ENCODE measurements at places on chromosomes 11 and 22. TPM values are rescaled to one million over a fixed set of nuclear protein-coding genes. Genes with fewer than 3 reads are reported as not detected.

DNA sequence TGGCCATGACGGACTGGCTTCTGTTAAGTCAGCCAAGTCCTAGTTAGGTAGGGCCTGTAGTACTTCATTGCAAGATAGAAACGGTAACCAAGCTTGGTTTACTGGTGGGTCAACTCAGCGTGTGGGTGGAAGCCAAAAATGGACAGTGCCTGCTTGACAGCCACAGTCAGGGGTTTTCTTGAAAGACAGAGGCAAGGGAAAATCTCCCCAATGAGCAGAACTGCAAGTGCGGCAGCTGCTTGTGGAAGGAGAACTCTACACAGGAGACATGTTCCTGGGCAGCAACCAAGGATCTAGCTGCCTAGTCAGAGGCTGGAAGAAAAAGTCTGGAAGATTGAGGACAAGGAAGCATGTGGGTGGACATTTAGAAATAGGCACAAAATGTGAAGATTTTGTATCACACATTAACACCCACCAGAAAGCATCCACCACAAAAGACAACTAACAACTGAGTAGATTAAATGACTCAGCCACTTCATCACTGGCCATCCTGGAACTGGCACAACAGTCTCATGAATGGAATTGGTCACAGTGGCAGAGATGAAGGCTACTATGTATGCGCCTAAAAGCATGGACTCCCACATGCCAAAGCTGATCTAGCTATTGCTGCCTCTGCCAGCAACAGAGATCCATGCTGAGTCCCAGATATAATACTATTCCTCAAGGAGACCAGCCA lies 40.9 kb upstream of the SCUBE2 start:
- no peaks in the 10 kb centered on the region for H3K27me3 ChIP-seq
- H3K4me3 ChIP-seq, result no peak overlapping the region
- DNase-seq, result no peak
- H3K27ac ChIP-seq, result no peak overlapping the region

Gene DRG1
- total RNA-seq, result 87.6 TPM

Gene PITPNM1
- total RNA-seq, result 65.0 TPM

- H3K36me3 ChIP-seq, result no peaks in the 10 kb centered on the region
- H3K27me3 ChIP-seq, result no peaks in the 10 kb centered on the region
- H3K4me3 ChIP-seq, result no peak overlapping the region
- DNase-seq, result no peak
- peak overlapping the region; percentile 63 for H3K27ac ChIP-seq
These were observed 113.6 kb upstream of the SOX6 start for GRCh38 chr11:16469968-16470367.

Gene PNPLA3
- total RNA-seq, result 5.0 TPM

- H3K36me3 ChIP-seq, result no peaks in the 10 kb centered on the region
- no peak overlapping the region for H3K4me3 ChIP-seq
- H3K27ac ChIP-seq, result no peak overlapping the region
- H3K27me3 ChIP-seq, result no peaks in the 10 kb centered on the region
- H3K4me1 ChIP-seq, result no peaks in the 10 kb centered on the region
These were observed 91.3 kb downstream of the CDKN1C start for GRCh38 chr11:2794046-2794967.

DNA sequence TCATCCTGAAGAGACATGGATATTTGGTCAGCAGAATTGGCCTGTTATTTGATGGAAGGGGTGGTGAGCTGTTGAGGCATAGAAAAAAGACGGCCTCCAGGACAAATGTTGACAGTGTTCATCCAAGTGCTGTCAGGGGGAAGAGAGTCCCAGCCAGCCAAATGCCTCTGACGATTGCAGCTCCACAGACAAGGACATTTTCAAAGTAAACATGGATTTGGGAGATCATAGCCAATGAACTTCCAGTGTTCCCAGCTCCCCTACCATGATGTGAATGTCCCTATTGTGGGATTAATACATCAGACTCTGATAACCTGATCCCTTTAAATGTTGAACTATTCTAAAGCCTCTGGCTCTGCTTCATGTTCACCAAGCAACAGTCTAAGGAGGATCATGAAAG lies 31.2 kb upstream of the PSMA1 start:
- H3K27me3 ChIP-seq, result no peaks in the 10 kb centered on the region
- no peak overlapping the region for H3K4me3 ChIP-seq
- H3K27ac ChIP-seq, result no peak overlapping the region

DNA sequence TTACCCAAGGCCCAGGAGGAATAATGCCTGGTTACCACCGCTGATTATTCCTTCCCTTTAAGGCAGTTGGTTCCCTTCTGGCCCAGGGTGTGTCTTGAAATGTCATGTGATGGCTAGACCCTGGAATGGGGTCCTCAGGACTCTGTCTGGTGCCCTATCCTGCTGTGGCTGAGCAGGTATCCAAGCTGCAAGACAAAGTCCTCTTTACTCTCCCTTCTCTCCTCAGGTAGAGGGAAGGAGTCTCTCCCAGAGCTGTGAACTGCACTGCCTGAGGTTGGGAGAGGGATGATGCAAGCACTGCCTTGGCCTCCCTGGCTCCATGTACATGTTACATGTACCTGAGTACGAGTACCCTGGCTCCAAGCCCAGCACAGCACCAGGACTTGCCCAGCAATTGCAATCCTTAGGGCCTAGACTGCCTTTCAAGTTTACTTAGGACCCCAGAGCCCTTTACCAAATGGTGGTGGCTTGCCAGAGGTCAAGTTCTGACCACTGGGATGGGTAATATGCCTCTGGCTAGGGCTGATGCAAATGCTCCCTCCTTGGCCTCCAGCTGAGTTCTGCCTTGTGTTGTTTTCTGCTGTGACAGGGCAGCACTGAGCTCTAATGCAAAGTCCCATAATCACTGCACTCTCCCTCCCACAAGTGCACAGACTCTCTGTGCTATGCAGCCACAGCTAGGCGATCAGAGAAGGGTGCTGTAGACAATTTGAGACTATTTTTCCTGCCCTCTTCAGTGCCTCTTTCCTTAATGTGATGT lies 20.7 kb upstream of the AQP11 start:
- H3K27me3 ChIP-seq, result no peaks in the 10 kb centered on the region
- H3K27ac ChIP-seq, result no peak overlapping the region
- no peaks in the 10 kb centered on the region for H3K36me3 ChIP-seq
- peaks cover 4% of the 10 kb centered on the region for H3K4me1 ChIP-seq
- no peak overlapping the region for H3K4me3 ChIP-seq
- DNase-seq, result no peak

- H3K27ac ChIP-seq, result no peak overlapping the region
- DNase-seq, result no peak
- H3K4me1 ChIP-seq, result no peaks in the 10 kb centered on the region
- H3K36me3 ChIP-seq, result no peaks in the 10 kb centered on the region
- no peaks in the 10 kb centered on the region for H3K27me3 ChIP-seq
These were observed 693.9 kb upstream of the CHORDC1 start for GRCh38 chr11:90916706-90917105.

GRCh38 chr11:84407091-84407490 lies 1120.9 kb upstream of the CCDC90B start:
- no peaks in the 10 kb centered on the region for H3K27me3 ChIP-seq
- no peaks in the 10 kb centered on the region for H3K4me1 ChIP-seq
- no peak overlapping the region for H3K4me3 ChIP-seq
- no peaks in the 10 kb centered on the region for H3K36me3 ChIP-seq
- no peak overlapping the region for H3K27ac ChIP-seq

DNA sequence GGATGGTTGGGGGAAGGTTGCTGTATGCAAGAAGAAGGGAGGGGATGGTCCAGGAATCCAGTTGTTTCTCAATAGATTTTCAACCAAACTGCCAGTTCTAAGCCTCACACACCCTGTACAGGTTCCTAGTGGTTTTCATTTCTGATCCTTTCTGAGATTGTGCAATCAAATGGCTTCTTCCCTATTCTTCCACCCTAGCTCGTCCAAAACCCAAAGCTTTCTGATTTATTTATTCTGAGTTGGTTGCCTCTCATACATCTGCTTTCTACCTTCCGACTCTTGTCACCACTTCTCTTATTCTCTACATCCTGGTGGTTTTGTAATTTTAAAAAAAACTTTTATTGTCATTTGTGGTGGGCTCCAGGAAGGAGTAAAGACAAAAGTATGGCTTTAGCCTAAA lies 12.6 kb downstream of the OR5A2 start:
- no peaks in the 10 kb centered on the region for H3K4me1 ChIP-seq
- no peaks in the 10 kb centered on the region for H3K36me3 ChIP-seq
- DNase-seq, result no peak
- no peak overlapping the region for H3K4me3 ChIP-seq
- H3K27ac ChIP-seq, result no peak overlapping the region

- peak overlapping the region; percentile 63 for H3K27ac ChIP-seq
- DNase-seq, result no peak
- 0 out of 2 replicates have a peak, but pooled peaks cover 10% of the 10 kb centered on the region for H3K4me1 ChIP-seq
These were observed 585 bp downstream of the THYN1 start for GRCh38 chr11:134252346-134253187.

GRCh38 chr22:19645905-19646304 lies 68.4 kb upstream of the SEPTIN5 start:
- no peak overlapping the region for H3K27ac ChIP-seq
- H3K36me3 ChIP-seq, result no peaks in the 10 kb centered on the region
- no peaks in the 10 kb centered on the region for H3K27me3 ChIP-seq
- DNase-seq, result no peak
- H3K4me1 ChIP-seq, result no peaks in the 10 kb centered on the region

Gene SLC22A12
- total RNA-seq, result not detected

Gene CARD10
- total RNA-seq, result 26.5 TPM

DNA sequence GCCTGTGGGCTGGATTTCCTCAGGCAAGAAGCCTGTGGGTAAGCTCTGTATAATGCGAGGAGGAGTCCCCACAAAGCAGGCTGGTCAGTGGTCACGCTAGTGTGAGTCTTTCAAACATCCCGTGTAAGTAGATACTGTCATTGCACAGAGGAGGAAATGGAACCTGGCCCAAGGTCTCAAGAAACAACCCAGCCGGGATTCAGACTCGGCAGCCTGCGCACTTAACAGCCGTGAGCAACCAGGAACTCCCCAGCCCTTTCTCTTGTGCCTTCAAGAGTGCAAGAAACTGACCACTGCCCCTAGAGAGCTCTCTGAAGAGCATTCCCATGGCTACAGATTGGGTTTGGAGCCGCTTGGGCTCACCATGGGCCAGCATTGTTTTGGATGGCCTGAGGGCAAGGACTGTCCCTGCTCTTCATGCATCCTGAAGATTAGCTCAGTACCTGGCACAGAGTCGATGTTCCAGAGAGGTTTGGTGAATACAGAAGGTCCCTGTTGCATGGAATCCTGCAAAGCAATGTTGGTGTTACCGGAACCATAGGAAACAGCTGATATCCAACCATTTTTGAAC lies 6.0 kb downstream of the MPST start:
- H3K4me1 ChIP-seq, result peaks cover 5% of the 10 kb centered on the region
- H3K4me3 ChIP-seq, result no peak overlapping the region
- no peak for DNase-seq
- no peak overlapping the region for H3K27ac ChIP-seq

GRCh38 chr22:39917776-39918495 lies 17.1 kb downstream of the GRAP2 start:
- no peak overlapping the region for H3K4me3 ChIP-seq
- no peaks in the 10 kb centered on the region for H3K36me3 ChIP-seq
- H3K27me3 ChIP-seq, result no peaks in the 10 kb centered on the region
- no peak for DNase-seq
- H3K27ac ChIP-seq, result no peak overlapping the region

- no peaks in the 10 kb centered on the region for H3K4me1 ChIP-seq
- H3K27me3 ChIP-seq, result no peaks in the 10 kb centered on the region
- peak; percentile 83 for DNase-seq
- H3K27ac ChIP-seq, result no peak overlapping the region
- no peak overlapping the region for H3K4me3 ChIP-seq
These were observed 33.8 kb downstream of the SYT13 start for GRCh38 chr11:45252134-45252856.

GRCh38 chr11:15053191-15053685 lies 20.2 kb upstream of the CALCB start:
- no peak overlapping the region for H3K27ac ChIP-seq
- no peaks in the 10 kb centered on the region for H3K4me1 ChIP-seq
- H3K36me3 ChIP-seq, result no peaks in the 10 kb centered on the region
- H3K27me3 ChIP-seq, result no peaks in the 10 kb centered on the region

DNA sequence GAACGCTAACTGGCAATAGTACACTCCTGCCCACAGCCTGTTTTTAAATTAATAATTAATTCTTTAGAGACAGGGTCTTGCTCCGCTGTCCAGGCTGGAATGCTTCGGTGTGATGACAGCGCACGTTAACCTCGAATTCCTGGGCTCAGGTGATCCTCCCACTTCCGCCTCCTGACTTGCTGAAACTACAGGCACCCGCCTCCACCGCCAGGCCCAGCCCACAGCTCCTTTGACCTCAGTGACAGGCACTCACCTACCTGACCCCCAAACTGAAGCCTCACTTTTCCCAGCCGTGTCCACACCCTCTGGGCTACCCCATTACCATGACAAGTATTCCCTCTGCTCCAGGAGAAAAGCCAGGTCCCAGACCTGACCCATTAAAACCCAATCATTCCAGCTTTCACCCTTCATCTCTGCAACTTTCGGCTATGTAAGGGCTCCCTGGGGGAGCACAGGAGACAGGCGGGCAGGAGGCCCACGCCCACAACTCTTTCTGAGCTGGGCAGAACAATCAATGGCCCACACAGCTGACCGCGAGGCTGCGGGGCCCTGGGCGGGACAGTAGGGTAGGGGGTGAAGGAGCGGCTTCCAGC lies 730 bp downstream of the LMNTD2 start:
- H3K36me3 ChIP-seq, result peaks cover 8% of the 10 kb centered on the region
- H3K27me3 ChIP-seq, result no peaks in the 10 kb centered on the region
- DNase-seq, result peak; percentile 79
- peak overlapping the region; percentile 68 for H3K4me3 ChIP-seq
- peak overlapping the region; percentile 78 for H3K27ac ChIP-seq
- peaks cover 33% of the 10 kb centered on the region for H3K4me1 ChIP-seq

GRCh38 chr11:68012843-68013610 lies 2.9 kb downstream of the ALDH3B1 start:
- peak; percentile 87 for DNase-seq
- H3K36me3 ChIP-seq, result no peaks in the 10 kb centered on the region
- no peaks in the 10 kb centered on the region for H3K27me3 ChIP-seq
- peaks cover 67% of the 10 kb centered on the region for H3K4me1 ChIP-seq
- no peak overlapping the region for H3K4me3 ChIP-seq

- H3K27me3 ChIP-seq, result no peaks in the 10 kb centered on the region
- H3K36me3 ChIP-seq, result no peaks in the 10 kb centered on the region
- H3K4me1 ChIP-seq, result no peaks in the 10 kb centered on the region
- H3K4me3 ChIP-seq, result no peak within 1 kb of the TSS
- DNase-seq, result no peak
These were observed at the start of gene APOL1 for GRCh38 chr22:36252754-36253522. Gene APOL1 (plus strand): TSS chr22:36253133. CDS start chr22:36254956, 1,823 bp downstream.

Gene APOA1
- 872 TPM for total RNA-seq

- no peak overlapping the region for H3K4me3 ChIP-seq
- DNase-seq, result no peak
- H3K36me3 ChIP-seq, result no peaks in the 10 kb centered on the region
- H3K4me1 ChIP-seq, result no peaks in the 10 kb centered on the region
These were observed 21.4 kb downstream of the TUB start for GRCh38 chr11:8102296-8102915.

DNA sequence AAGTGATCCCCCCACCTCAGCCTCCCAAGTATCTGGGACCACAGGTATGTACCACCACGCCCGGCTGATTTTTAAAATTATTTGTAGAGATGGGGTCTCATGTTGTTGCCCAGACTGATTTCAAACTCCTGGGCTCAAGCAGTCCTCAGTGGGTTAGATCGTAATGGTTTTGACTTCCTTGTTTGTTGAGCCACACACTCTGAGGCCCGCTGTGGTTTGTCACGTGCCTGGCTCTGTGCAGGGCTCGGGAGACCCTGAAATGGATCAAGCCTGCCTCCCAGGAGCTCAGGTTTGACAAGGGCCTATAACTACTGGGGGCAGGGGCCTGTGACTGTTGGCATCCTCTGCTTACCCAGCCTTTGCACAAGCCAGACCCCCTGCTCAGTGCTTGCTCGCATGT lies 68.1 kb downstream of the MPPED1 start:
- H3K27me3 ChIP-seq, result no peaks in the 10 kb centered on the region
- DNase-seq, result no peak
- H3K4me1 ChIP-seq, result no peaks in the 10 kb centered on the region
- H3K27ac ChIP-seq, result no peak overlapping the region
- no peak overlapping the region for H3K4me3 ChIP-seq
